ENCODE measurements at places on chromosomes 11 and 22.

DNA sequence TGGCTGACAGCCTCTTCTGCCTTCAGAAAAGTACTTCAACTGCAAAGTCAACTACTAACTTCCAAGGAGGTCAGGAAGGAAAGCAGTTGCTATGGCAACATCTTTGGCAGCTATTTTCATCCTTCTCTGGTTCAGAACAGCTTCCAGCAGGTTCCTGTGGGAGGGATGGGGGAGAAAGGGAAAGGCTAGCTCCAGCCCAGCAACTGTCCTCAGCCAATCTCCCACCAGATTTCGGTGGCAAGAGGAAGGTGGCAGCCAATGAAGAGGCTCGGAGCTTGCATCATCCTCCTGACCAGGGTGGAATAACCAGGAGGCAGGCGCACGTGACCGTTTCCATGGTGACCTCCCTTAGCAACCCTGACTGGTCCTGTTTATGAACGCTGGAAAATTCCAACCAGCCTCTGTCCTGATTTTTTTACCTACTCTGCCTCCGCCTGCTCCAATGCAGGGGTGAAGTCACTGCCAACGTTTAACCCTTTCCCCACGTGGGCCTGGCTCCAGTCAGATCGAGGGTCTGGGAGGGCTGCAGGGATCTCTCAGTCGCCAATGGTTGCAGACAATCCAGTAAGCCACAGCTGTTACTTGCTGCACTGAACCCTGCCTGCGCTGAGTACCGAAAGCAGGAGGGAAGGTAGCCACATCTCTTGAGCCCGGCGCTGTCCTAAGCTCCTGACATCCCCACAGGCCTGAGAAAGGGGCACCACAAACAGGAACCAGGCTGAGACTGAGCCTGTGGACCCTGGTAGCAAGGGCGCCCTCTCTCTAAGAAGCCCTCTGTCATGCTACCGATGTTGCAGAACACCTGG, 11.2 kb upstream of the MALAT1 start:
- peak; percentile 87 for DNase-seq

GRCh38 chr11:9604134-9604533, 30.7 kb downstream of the WEE1 start:
- DNase-seq = no peak

DNA sequence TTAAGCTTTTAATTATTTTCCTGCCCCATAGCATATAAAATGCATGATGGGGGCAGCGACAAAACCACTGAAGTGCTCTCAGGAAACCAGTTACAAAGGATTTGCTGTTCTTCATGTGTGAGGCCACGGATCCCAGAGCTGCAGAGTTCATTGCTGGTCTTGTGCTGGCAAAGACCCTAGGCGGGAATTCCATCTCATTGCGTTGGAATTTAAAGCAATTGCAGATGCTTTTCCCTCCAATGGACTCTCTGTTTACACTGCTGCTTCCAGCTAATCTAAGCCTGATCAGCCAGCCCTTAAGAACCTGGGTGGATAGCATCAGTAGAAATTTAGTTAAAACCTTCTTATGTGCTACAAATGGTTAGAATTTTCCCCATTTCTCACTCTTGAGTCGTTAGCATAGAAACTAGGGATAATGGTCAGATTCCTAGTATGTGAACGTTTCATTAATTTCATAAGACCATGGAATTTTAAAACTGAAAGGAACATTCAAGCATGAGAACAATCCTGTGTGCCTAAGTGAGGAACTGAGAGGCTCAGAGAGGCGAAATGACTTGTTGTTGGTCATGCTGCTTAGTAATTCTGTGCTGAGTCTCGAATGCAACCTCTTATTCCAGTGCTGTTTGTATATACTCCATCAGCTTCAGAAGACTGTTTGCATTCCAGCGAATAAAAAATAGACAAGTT, 36.1 kb upstream of the ADSL start:
- DNase-seq = no peak

DNA sequence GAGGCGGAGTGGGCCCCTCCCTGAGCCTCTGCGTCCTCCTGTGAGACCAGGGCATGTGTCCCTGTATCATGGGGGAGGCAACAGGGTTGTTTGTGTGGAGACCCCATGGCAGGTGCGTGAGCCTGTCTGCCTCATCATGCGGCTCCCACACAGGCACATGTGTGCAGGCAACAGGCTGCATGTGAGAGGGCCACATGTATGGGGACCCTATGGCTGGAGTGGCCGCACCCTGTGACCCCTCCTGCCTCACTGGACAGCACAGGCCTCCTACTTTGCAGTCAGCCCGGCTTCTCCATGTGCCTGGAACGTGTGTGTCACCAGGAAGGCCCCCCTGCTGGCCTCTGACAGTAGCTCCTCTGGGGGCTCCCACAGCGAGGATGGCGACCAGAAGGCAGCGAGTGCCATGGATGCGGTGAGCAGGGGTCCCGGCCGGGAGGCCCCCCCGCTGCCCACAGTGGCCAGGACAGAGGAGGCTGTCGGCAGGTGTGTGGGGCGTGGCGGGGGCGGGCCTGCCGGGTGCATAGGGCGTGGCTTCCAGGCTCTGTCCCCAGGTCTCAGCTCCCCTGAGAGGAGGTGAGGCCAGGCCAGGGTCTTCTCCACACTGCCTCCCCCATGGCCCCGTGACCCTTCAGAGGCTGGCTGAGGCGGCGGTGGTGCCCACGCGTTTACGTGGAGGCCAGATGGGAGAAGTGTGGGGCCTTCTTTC, 34.1 kb downstream of the SBF1 start:
- DNase-seq = no peak

GRCh38 chr22:39594411-39594810, 23.9 kb downstream of the CACNA1I start:
- no peak for DNase-seq

DNA sequence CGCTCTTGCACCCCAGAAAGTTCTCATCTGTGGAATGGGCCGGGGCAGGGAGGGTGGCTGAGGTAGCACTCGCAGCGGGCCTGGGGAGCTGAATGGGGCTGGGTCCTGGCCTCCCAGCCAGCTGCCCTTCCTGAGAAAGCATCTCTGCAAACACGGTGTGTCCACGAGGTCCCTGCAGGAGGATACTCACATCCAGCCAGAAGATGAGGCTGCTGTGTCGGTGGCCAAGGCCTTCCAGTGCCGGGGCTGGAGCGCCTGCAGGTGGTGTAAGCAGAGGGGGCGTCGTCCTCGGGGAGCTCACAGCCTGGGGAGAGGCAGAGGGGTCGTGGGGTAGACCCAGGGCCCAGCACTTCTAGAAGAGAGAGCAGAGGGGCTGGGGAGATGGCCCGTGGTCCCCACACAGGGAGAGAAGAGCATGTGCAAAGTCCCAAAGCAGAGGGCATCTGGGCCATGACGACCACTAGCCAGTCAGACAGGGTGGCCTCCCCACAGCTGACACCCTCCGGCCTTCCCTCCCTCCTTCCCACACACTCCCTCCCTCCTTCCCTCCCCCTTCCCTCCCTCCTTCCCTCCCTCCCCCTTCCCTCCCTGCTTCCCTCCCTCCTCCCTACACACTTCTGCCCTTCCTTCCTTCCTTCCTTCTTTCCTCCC, 97.9 kb downstream of the WNT7B start:
- DNase-seq = no peak

- DNase-seq = no peak
These were observed 34.6 kb downstream of the UQCR10 start for GRCh38 chr22:29801796-29802195.

- DNase-seq = no peak
These were observed 82.1 kb upstream of the PPARA start for GRCh38 chr22:46068181-46068592.

DNA sequence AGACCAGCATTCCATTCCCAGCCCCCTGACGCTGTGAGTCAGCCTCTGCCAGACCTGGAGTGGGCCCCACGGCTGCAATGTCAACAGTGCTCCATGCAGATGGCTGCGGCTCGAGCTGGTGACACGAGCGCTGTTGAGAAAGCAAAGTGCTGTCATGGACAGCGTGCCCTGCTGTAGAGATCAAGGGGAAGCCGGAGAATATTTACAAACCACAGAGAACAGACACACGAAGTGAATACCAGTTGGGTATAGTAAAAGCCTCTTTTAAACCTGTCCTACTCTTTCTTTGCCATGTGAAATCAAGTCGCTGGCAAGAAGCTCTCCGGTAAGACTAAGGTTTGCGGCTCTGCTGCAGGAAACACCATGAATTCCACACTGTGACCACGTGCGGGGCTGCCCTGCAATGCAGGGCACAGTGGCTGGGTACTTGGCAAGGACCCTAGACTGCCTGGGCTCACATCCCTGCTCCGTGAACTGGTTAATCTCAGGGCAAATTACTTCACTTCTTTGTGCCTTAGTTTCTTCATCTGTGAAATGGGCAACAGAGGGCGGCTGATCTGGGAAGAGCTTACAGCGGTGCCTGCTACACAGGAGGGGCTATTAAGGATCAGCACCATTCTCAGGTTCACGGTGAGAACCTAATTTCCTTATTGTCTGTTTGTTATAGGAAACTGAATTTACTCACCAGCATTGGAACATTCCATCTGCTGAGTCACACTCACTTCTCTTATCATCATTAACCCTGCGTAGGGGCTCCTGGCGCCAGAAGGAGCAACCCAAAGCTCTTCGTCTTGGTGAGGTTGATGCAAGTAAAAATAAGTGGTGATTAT, 27.8 kb upstream of the ELFN2 start:
- no peak for DNase-seq

DNA sequence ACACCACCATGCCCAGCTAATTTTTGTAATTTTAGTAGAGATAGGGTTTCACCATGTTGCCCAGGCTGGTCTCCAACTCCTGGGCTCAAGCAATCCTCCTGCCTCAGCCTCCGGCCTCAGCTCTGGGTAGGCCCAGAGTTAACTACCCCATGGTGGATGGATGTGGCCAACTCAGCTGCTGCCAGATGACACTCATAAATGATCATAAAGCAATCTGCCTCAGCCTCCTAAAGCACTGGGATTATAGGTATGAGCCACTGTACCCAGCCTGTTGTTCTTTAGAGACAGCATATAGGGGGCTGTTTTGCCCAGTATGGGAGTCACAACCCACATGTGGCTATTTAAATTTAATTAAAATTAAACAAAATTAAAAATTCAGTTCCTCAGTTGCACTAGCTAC, 54.3 kb downstream of the LARGE1 start:
- no peak for DNase-seq

- DNase-seq = no peak
These were observed 7.6 kb upstream of the RBFOX2 start for GRCh38 chr22:36036167-36036624.

- DNase-seq = no peak
These were observed 1.9 kb downstream of the RPLP2 start for GRCh38 chr11:811446-812245.

DNA sequence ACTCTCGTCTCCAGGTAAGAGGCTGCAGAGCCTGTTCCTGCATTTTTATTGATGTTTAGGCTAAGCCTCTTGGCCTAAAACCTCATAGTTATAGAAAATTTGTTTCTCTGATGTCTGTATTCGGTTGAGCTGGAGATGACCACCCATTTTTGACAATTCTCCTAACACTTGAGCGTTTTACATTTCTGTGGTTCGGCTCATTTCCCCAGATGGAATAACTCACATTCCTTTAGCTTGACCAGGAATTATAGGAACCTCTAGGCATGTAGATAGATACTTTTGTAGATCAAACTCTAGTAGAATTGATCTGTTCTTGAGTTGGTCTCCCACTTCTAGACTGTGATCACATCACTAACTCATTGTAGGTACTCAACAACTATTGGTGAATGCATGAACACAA, 172.6 kb upstream of the CADM1 start:
- DNase-seq = no peak

GRCh38 chr11:111086058-111086457, 159.5 kb upstream of the POU2AF2 start:
- DNase-seq = no peak

DNA sequence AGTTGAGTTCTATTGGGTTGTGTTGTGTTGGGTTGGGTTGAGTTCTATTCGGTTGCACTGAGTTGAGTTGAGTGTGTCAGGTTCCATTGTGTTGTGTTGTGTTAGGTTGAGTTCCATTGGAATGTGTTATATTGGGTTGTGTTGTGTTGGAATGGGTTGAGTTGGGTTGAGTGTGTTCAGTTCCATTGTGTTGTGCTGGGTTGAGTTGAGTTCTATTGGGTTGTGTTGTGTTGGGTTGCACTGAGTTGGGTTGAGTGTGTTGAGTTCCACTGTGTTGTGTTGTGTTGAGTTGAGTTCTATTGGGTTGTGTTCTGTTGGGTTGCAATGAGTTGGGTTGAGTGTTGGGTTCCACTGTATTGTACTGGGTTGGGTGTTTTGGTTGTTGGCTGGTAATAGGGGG, 35.5 kb downstream of the ALX4 start:
- DNase-seq = no peak

GRCh38 chr11:65882120-65883057, 2.8 kb downstream of the CTSW start:
- no peak for DNase-seq

GRCh38 chr11:78820741-78821140, 246.1 kb upstream of the NARS2 start:
- DNase-seq = no peak

GRCh38 chr11:33622186-33622585, 78.4 kb downstream of the C11orf91 start:
- DNase-seq = no peak
